ENCODE measurements at places on chromosomes 16 and 17.

GRCh38 chr16:49696414-49697101 lies 159.4 kb downstream of the ZNF423 start:
- no peaks in the 10 kb centered on the region for H3K27me3 ChIP-seq
- H3K36me3 ChIP-seq = no peaks in the 10 kb centered on the region
- H3K27ac ChIP-seq = no peak overlapping the region
- H3K4me1 ChIP-seq = peaks cover 11% of the 10 kb centered on the region
- DNase-seq = peak; percentile 84
- no peak overlapping the region for H3K4me3 ChIP-seq

- H3K36me3 ChIP-seq = no peaks in the 10 kb centered on the region
- no peak overlapping the region for H3K4me3 ChIP-seq
- DNase-seq = no peak
- no peak overlapping the region for H3K27ac ChIP-seq
- H3K4me1 ChIP-seq = peaks cover 29% of the 10 kb centered on the region
- H3K27me3 ChIP-seq = no peaks in the 10 kb centered on the region
Measured at GRCh38 chr17:66412857-66413558, 110.6 kb downstream of the PRKCA start.

- H3K4me3 ChIP-seq = peak overlapping the region; percentile 7
- H3K4me1 ChIP-seq = no peaks in the 10 kb centered on the region
- H3K36me3 ChIP-seq = no peaks in the 10 kb centered on the region
- H3K27me3 ChIP-seq = no peaks in the 10 kb centered on the region
Measured at GRCh38 chr17:32495359-32496231, 8.8 kb downstream of the CDK5R1 start.

DNA sequence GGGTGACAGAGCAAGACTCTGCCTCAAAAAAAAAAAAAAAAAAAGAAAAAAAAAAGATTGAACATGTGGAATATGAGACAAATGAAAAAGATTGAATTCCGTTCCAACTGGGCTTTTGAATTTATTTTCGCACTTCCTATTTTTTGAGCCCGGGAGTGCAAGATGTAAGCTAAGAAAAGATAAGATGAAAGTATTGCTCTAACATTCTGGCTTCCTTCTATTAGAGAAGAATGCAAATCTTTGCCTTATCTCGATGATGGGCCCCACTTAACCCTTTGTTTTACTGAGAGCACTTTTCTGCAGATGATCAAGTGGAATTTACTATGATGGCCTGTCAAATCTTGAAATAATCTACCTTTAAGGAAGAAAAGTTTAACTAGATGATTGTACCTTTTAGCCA lies 96.3 kb downstream of the WWOX start:
- H3K36me3 ChIP-seq = no peaks in the 10 kb centered on the region
- no peaks in the 10 kb centered on the region for H3K27me3 ChIP-seq
- no peak overlapping the region for H3K4me3 ChIP-seq

DNA sequence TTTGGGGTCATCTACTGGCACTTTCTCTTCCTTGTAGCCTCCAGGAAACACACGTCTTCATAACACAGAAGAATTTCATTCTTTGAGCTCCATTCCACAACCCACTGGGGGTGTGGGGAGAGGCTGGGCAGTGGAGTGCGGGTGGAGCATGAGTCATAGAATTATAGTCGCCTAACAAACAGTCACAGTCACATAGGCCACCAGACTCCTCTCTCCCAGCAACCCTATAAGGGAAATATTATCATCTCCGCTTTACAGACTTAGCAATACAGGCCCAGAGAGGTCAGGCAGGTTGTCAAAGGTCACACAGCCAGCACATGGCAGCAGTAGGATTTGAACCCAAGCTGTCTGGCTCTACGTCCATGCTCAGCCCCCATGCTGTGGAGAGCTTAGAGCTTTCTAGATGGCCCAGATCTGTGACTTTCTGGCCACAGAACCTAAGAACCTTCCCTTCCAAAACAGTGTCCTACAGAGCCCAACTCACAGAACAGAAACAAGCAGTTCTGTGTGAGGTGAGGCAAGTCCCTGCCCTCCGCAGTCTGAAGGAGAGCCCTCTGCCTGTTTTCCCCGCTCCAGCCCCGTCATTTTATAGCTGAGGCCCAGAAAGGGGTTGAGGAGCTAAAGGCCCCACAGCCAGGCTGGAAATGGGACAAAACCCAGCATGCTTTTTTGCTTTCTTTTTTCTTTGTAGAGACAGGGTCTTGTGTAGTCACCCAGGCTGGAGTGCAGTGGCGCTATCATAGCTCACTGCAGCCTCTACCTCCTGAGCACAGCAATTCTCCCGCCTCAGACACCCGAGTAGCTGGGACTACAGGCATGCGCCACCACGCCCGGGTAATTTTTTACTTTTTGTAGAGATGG lies 10.7 kb upstream of the LITAF start:
- no peaks in the 10 kb centered on the region for H3K27me3 ChIP-seq
- H3K36me3 ChIP-seq = no peaks in the 10 kb centered on the region
- H3K4me1 ChIP-seq = no peaks in the 10 kb centered on the region
- peak; percentile 64 for DNase-seq
